ENCODE measurements at places on chromosomes 13 and 19.
A peak's percentile ranks its signal among the peaks of the same experiment; 100 is the strongest.

DNA sequence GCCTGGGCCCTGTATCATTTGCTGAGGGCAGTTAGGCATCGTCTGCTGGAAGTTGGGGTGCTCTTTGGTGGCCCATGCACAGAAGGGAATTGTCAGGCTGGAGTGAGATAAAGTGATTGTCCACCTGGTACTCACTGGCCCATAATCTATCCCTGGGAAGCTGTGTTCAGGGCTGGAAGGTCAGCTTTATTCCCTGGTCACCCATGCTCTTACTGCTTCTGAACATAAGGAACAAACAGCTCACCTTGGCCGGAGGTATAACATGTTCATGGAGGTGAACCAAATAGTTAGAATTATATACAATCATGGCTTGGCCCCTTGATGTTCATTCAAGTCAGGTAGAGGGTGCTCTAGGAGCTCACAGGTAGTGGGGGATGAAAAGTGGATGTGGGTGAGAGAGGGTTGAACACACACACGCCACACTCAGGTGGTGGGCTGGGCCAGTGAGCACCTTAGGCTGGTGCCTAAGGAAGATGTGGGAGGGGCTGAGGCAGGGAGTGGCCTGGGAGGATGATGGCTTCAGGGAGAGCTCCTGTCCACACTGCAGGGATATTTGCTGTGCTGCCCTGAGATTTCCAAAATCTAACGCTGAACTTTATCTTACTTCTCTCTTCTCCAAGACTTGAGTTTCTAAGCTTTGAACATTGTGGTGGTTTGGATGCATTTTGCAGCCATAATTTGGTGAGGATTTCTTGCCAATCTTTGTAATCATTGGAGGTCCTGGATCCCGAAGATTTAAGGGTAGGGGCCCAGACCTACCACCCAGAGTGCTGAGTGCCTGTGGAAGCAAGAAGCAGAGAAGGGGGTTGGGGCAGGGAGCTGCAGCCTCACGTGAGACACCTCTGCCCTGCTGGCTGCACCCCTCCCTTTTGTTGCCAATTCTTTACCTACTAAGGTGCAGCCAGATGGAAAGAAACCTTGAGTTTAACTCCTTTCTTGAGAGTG is 420.6 kb downstream of the ZNF536 start:
- DNase-seq: no peak

GRCh38 chr13:31722673-31723072 is 16.7 kb upstream of the RXFP2 start:
- no peak for DNase-seq

DNA sequence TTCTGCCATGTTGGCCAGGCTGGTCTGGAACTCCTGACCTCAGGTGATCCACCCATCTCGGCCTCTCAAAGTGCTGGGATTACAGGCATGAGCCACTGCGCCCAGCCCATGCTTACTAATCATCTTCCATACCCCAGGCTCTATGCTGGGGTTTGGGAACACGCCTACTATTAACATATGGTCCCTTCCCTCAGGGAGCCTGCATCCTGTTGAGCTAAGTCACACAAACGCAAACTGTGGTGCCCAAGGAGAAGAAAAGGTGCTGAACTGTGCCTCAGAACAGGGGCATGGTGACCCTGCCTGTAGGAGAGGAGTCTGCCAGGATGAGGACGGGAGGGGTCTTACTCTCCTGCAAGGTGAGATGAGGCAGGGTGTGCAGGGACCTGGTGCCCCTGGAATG is 5.6 kb downstream of the MICOS13 start:
- no peak for DNase-seq

GRCh38 chr19:40607311-40608239 is 6.4 kb downstream of the LTBP4 start:
- DNase-seq: no peak

DNA sequence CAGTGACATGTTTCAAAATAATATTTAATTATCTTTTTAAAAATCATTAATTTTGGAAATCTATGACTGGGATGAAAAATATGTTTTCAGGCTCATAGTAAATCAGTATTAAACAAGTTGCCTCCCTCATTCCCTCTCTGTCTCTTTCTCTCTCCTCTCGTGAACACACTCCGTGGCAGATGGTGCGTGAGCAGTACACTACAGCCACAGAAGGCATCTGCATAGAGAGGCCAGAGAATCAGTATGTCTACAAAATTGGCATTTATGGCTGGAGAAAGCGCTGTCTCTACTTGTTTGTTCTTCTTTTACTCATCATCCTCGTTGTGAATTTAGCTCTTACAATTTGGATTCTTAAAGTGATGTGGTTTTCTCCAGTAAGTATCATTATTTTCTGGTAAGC is 22.7 kb downstream of the SGCG start:
- no peak for DNase-seq

DNA sequence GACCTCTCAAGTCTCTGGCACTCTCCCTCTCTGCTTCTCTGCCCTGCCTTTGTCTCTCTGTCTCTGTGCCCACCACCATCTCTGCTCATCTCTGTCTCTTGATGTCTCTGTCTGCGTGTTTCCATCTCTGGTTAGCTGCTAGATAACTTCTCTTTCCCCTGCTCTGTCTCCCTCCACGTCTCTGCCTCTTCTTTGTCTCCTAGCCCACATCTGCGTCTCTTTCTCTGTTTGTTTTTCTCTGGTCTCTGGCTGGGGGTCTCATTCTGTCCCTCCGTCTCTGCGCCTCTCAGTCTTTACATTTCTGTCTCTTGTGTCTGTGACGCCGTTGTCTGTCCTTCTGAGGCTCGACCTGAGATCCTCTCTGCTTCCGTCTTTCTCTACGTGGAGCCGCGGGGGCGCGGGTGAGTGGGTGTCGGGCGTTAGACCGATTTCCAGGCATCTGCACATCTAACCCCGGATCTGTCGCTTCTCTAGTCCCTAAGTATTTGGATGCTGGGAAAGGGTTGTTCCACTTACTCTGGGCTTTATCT is 386 bp downstream of the GIPR start:
- DNase-seq: no peak

DNA sequence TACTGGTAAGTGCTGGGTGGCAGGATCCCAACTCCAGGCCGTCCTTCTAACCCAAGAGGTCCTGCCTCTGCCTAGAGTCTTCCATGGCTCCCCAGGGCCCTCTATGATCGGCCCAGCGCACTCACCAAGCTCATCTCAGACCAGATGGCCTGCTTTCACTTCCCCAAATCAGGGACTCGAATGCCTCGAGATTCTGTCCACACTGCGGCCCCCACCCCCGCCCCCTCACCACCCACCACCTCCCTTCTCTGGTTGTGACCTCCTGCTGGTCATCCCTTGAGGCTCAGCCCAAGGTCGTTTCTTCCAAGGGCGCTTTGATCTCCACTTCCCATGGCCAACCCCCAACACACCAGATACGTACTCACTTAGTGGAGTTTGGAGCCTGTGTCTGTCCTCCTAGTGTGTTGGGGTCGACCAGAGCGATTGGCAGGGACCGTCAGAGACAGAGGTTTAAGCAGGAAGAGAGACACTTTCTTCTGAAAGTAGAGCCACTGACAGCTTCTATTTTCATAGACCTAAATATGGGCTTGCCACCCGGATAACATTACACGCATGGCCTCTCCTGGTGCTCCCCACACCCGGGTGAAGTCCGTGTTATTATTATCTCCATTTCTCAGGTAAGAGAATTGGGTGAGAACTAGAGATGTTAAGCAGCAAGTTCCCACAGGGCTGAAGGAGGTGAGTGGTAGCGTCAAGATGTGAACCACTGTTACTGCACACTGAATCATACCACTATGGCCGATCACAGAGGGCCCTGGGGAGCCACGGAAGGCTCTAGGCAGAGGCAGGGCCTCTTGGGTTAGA is at the start of gene FCER2:
FCER2 (minus strand) TSS at position 478 of the 804 bp plus-strand sequence. CDS start 2,371 bp downstream, outside the sequence.
- no peak for DNase-seq

- DNase-seq: no peak
Observed at GRCh38 chr19:55353356-55353802, 1.1 kb downstream of the COX6B2 start.

- no peak for DNase-seq
Observed at GRCh38 chr19:43798546-43799409, 3.5 kb downstream of the LYPD5 start.

DNA sequence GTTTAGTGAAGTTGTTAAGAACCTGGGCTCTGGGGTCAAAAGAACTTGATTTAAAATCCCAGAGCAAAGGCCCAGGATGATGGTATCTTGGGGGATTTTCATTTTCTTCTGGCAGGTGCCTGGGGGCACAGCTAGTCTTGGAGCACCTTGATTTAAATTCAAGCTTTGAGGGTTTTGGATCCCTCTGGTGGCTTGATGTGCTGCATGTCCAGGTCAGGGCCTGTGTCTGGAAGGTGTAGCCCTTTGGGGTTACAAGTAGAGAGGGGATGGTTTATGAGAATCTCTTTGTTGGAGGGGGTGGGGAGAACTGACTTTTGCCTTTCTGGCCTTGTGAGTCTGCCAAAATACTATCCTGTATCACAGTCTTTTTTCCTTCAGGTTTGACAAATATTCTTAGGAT is 55.8 kb downstream of the AKAP11 start:
- no peak for DNase-seq

GRCh38 chr19:50711196-50711595 is 8.4 kb downstream of the SHANK1 start:
- no peak for DNase-seq

- peak; percentile 96 for DNase-seq
Observed at GRCh38 chr19:3684054-3684816, 16.0 kb downstream of the PIP5K1C start.

GRCh38 chr13:111472559-111473460 is 152.4 kb downstream of the TEX29 start:
- DNase-seq: no peak

DNA sequence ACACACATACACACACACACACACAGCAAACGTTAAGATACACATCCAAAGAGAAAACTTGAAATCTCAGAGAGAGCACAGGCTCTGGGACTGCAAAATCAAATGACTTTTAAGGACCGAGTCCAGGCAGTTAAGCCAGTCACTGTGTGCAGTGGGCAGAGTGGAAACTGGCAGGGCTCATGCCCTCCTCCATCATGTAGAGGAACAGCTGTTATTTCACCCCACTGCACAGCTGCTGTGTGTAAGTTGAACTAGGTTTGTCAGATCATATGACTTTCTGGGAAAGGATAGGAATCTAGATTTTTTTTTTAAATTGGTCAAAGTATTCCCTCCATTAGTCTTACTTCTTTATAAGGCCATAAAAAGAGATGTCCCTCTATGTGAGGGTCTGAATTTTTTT is 1002.1 kb downstream of the UQCRFS1 start:
- no peak for DNase-seq

DNA sequence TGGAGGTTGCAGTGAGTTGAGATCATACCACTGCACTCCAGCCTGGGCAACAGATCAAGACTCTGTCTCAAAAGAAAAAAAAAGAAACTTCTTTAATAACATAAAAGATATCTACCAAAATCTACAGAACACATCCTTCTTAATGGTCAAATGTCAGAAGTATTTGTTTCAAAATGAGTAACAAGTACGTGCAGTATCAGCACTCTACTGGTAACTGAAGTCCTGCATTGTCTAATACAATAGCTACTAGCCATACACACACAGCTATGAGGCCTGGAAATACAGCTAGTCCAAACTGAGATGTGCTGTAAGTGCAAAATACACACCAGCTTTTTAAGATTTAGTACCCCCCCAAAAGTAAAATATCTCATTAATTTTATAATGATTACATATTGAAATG is 88.1 kb downstream of the TSC22D1 start:
- DNase-seq: no peak

- DNase-seq: no peak
Observed at GRCh38 chr13:75347925-75348324, 134.0 kb downstream of the TBC1D4 start.

- no peak for DNase-seq
Observed at GRCh38 chr19:1746401-1747284, 6.7 kb upstream of the ONECUT3 start.

DNA sequence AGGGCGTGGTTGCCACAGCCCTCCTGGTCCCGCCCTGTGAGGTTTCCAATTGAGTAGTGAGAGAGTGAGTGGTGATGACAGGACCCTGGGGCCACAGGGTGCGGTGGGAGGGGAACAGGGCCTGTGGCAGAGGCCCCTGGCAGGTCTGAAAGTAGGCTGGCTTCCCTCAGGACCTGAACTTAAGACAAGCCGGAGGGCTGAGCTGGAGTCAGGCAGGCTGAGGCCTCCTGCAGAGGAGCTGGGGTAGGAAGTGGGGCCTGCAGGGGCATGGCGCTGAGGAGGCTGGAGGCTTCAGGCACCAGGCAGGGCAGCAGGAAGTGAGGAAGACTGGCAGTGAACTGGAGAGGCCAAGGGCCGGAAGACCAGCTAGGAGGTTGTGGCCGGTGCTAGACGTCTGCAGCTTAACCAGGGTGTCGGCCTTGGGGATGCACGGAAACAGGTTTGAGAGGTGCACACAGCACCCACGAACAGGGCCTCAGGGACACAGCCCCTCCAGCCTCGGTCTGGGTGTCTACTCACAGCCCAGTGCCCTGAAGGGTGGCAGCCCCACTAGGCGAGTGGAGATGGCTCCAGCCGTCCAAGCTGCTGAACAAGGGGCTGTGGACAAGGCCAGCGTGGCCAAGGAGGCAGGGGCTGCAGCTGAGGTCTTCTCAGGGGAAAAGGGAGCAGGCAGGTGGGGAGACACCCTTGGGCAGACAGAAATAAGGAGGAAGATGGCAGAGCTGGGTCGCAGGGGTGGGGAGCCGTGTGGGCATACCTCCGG is 17.8 kb downstream of the POP4 start:
- DNase-seq: no peak

DNA sequence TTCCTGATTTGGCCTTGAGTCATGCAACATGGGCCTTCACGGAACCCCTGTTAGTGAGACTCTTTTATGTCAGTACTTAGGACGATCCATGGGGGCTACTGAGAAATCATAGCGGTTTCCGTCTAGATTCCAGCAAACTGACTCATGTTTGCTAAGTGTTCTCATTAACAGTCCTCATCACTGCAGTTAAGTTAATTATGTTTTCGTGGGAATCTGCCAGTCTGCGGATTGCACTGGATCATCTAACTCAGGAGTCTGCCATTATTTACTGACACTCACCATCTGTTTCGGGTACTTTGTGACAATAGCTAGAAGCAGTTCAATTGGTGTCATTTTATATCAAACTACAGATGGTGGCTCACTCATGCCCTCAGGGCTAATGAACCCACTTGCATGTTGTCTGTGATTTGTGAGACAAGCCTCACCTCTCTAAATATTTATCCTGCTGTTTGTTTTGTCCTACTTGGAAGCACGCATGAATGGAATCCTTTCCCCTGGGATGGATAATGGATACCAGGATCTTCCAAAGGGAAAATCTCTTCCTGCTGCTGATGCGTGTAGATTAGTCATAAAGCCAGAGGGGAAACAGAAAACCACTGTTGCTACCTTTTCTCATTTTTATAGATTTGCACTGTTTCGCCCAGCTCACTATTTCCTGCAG is 61.8 kb downstream of the RAB20 start:
- no peak for DNase-seq
